ENCODE measurements at places on chromosomes 16 and 17.

DNA sequence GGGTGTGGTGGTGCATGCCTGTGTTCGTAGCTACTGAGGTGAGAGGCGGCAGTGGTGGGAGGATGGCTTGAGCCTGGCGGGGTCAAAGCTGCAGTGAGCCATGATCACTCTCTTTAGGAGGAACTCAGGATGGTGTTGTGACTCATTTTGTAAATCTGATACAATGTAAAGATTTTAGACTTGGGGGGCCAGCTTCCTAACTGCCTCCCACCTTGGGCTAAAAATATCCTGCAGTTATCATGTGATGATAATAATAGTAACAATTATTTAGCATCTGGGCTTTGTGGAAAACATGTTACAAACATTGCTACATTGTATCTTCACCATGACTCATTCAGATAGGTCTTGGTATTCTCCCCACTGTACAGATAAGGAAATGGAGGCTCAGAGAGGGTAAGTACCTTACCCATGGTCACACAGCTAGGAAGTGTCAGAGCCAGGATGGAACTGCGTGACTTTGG lies 7.4 kb downstream of the CTNS start:
- DNase-seq, result no peak
- no peak overlapping the region for H3K27ac ChIP-seq
- H3K36me3 ChIP-seq, result no peaks in the 10 kb centered on the region

DNA sequence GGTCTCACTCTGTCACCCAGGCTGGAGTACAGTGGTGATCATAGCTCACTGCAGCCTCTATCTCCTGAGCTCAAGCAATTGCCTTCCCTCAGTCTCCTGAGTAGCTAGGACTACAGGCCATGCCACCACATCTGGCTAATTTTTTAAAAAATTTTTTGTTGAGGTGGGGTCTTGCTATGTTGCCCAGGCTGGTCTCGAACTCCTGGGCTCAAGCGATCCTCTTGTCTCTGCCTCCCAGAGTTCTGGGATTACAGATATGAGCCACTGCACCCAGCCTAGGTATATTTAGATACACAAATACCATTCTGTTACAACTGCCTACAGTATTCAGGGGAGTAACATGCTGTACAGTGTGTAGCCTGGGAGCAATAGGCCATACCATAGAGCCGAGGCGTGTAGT lies 14.3 kb downstream of the POLR3E start:
- H3K4me3 ChIP-seq, result no peak overlapping the region
- no peaks in the 10 kb centered on the region for H3K4me1 ChIP-seq
- no peak for DNase-seq

DNA sequence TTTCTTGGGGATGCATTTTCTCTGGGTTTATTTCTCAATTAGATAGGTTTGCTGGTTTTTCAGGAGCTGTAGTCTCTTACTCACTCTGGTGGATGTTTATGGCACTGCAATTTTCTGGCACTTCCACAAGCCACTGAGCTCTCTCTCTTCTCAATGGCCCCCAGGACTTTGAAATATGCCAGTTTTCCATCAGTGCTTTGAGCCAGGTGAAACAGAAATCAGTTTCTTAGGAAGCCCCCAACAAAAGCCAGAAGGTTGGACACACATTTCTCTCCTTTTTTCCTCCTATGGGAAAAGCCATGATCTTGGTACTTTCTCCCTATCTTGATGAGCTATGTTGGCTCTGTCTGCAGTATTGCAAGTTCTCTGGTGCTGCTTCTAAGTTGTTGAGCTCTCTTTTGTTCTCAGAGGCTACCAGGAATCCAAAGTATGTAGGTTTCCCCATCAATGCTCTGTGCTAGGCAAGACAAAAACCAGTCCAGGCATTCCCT lies 90.7 kb upstream of the SMIM36 start:
- H3K27me3 ChIP-seq, result no peaks in the 10 kb centered on the region
- H3K27ac ChIP-seq, result no peak overlapping the region
- no peak for DNase-seq
- H3K36me3 ChIP-seq, result no peaks in the 10 kb centered on the region

- DNase-seq, result no peak
- H3K27ac ChIP-seq, result no peak overlapping the region
- no peaks in the 10 kb centered on the region for H3K27me3 ChIP-seq
- no peak overlapping the region for H3K4me3 ChIP-seq
Observed at GRCh38 chr17:1606352-1606985, 22.2 kb downstream of the SLC43A2 start.

DNA sequence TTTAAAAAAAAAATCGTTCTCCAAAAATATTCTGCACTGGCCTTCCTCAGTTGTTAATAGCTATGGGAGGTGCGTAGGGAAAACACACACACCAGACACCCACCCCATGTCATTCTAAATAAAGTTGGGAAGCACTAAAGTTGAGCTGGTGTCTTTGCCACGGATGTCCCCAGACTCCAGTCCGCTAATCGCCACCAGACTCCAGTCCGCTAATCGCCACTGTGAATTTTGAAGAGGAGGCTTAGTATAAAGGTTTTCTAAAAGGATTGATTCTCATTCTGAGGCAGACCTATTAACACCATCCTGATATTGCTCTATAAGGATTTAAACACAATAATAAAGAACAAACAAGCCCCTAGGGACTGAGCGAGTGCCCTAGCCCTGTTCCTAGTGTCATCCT lies 22.7 kb upstream of the CPSF4L start:
- no peaks in the 10 kb centered on the region for H3K36me3 ChIP-seq
- H3K27me3 ChIP-seq, result no peaks in the 10 kb centered on the region
- H3K27ac ChIP-seq, result no peak overlapping the region
- H3K4me1 ChIP-seq, result no peaks in the 10 kb centered on the region
- DNase-seq, result no peak
- H3K4me3 ChIP-seq, result no peak overlapping the region

- H3K4me3 ChIP-seq, result no peak overlapping the region
- no peaks in the 10 kb centered on the region for H3K36me3 ChIP-seq
- DNase-seq, result no peak
- H3K4me1 ChIP-seq, result peaks cover 39% of the 10 kb centered on the region
- H3K27ac ChIP-seq, result no peak overlapping the region
- peaks cover 76% of the 10 kb centered on the region for H3K27me3 ChIP-seq
Observed at GRCh38 chr17:79808763-79809529, 12.1 kb upstream of the CBX8 start.

DNA sequence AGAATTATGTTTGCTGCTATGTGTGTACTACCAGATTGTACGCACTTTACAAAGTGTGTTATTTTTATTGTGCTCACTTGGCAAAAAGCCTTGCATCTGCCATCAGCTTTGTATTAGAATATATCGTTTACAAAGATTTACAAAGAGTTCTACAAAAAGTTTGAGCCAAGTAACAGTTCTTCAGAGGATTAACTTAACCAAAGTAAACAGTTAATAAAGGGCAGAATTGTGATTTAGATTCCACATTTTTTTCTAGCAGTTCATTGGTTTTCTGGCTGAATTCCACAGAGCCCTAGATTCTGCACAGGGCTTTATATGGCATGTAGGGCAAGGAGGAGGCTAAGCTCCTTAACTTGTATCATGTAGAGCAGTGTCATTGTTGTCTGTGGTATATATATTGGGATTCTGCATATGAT lies 29.4 kb downstream of the UTP18 start:
- no peak for DNase-seq
- H3K27ac ChIP-seq, result no peak overlapping the region
- H3K36me3 ChIP-seq, result peaks cover 39% of the 10 kb centered on the region
- no peak overlapping the region for H3K4me3 ChIP-seq

DNA sequence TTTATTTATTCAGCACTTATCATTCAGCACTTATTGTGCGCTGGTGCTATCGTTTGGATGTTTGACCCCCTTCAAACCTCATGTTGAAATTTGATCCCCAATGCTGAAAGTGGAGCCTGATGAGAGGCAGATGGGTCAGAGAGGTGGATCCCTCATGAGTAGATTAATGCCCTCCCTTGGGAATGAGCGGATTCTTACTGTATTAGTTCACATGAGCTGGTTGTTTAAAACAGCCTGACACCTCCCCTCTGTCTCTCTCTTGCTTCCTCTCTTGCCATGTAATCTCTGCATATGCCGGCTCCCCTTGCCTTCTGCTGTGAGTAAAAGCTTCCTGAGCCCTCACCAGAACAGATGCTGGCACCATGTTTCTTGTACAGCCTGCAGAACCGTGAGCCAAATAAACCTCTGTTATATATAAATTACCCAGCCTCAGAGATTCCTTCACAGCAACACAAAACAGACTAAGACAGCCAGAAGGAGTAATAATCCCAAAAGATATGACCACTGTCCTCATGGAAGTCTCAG lies 111.1 kb downstream of the CACNG3 start:
- no peaks in the 10 kb centered on the region for H3K36me3 ChIP-seq
- H3K27ac ChIP-seq, result no peak overlapping the region
- H3K4me3 ChIP-seq, result no peak overlapping the region
- H3K27me3 ChIP-seq, result no peaks in the 10 kb centered on the region
- H3K4me1 ChIP-seq, result no peaks in the 10 kb centered on the region

DNA sequence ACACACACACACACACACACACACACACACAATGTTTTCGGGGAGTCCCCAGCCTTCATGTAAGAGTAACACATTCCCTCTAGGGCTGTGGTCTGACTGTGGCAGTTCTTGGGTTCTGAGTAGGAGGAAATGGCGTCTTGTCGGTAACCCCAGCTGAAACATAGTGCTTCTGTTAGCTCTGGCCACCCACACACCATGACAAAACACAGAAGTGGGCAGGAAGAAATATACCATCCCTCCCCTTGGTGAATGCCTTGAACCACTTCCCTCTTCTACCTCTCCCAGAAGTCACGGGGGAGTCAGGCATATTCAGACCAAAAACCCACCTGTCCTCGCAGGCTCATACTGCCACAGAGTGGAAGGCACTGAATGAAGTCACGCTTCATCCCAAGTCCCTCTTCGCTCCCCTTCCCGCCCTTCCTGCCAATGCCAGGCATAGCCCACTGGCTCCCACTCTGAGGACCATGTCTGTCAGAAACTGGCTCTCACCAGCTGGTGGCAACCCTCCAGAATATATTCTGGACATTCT lies 11.5 kb downstream of the SLC35B1 start:
- H3K4me1 ChIP-seq, result peaks cover 20% of the 10 kb centered on the region
- no peak overlapping the region for H3K4me3 ChIP-seq
- H3K27ac ChIP-seq, result no peak overlapping the region
- H3K36me3 ChIP-seq, result peaks cover 6% of the 10 kb centered on the region
- DNase-seq, result peak; percentile 71

DNA sequence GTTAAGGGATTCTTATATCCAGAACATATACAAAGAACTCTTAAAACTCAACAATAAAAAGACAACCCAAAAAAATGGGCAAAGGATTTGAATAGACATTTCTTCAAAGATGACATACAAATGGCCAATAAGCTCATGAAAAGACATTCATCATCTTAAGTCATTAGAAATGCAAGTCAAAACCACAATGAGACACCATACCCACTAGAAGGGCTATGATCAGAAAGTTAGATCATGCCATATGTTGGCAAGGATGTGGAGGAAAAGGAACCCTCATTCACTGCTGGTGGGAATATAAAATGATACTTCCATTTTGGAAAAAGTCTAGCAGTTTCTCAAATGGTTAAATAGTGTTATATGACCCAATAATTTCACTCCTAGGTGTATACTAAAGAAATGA lies 9.4 kb downstream of the PLD6 start:
- H3K27ac ChIP-seq, result no peak overlapping the region
- no peak for DNase-seq
- H3K4me1 ChIP-seq, result no peaks in the 10 kb centered on the region
- no peak overlapping the region for H3K4me3 ChIP-seq
- peaks cover 5% of the 10 kb centered on the region for H3K36me3 ChIP-seq

DNA sequence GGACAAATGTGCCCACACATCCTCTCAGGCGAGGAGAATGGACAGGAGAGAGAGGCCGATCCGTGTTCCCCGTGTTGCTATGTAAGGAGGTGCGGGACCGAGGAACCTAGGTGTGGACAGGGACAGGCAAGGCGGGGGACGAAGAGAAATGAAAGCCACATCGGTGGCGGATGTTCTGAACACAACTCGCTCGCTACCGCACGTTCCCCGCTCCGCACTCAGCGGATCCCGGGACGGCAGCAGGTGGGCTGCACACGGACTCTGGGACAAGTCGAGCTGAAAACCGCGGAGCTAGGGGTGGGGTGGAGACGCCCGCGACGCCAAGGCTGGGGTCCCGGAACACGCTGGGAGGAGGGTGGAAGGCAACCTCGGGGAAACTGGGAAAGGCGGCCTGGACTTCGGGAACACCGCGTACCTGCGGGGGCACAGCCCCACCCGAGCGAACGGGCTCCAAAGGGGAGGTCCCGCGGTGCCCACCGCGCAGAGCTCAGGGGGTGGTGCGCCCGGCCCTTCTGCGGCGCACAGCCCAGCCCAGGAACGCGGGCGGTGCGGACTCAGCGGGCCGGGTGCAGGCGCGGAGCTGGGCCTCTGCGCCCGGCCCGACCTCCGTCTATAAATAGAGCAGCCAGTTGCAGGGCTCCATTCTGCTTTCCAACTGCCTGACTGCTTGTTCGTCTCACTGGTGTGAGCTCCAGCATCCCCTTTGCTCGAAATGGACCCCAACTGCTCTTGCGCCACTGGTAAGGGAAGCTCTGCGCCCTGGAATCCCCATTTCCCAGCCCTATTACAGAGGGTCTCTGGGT lies at the start of gene MT1E:
Gene MT1E, plus strand, starts transcription at position 642 of the 803 bp plus-strand sequence. Its CDS starts 71 bp downstream, at position 713.
- peak within 1 kb of the TSS; percentile 24 for H3K27ac ChIP-seq
- H3K36me3 ChIP-seq, result no peaks in the 10 kb centered on the region
- peaks cover 7% of the 10 kb centered on the region for H3K27me3 ChIP-seq
- peaks cover 13% of the 10 kb centered on the region for H3K4me1 ChIP-seq
- H3K4me3 ChIP-seq, result peak within 1 kb of the TSS; percentile 76
- DNase-seq, result peak; percentile 58

- H3K4me3 ChIP-seq, result no peak overlapping the region
- no peaks in the 10 kb centered on the region for H3K4me1 ChIP-seq
- H3K27ac ChIP-seq, result no peak overlapping the region
- H3K36me3 ChIP-seq, result no peaks in the 10 kb centered on the region
- DNase-seq, result no peak
Observed at GRCh38 chr16:4981473-4981872, 23.3 kb downstream of the SEC14L5 start.

GRCh38 chr17:7838090-7839075 lies 4.4 kb downstream of the KDM6B start:
- peak overlapping the region; percentile 98 for H3K27ac ChIP-seq
- no peaks in the 10 kb centered on the region for H3K27me3 ChIP-seq
- H3K36me3 ChIP-seq, result no peaks in the 10 kb centered on the region

GRCh38 chr17:11047228-11047627 lies 193.8 kb upstream of the SHISA6 start:
- H3K4me3 ChIP-seq, result no peak overlapping the region
- no peak overlapping the region for H3K27ac ChIP-seq
- H3K27me3 ChIP-seq, result no peaks in the 10 kb centered on the region
- H3K36me3 ChIP-seq, result no peaks in the 10 kb centered on the region
- no peaks in the 10 kb centered on the region for H3K4me1 ChIP-seq
- no peak for DNase-seq

DNA sequence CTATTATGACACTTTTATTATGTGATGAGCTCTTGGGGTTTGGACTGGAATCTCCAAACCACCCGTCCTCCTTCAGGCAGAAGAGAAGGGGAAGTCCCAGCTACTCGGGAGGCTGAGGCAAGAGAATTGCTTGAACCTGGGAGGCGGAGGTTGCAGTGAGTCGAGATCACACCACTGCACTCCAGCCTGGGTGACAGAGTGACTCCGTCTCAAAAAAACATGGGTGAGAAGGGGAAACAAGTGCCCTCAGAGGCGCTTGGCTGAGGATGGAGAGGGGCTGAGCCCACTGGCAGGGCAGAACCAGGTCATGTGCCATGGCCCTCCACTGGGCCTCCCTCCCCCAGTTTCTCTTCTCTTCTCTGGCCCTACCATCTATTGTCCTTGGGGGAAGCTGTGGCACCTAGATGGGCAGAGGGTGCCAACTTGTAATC lies 120.9 kb upstream of the SMURF2 start:
- H3K27ac ChIP-seq, result no peak overlapping the region
- H3K36me3 ChIP-seq, result peaks cover 10% of the 10 kb centered on the region
- peaks cover 11% of the 10 kb centered on the region for H3K4me1 ChIP-seq
- DNase-seq, result no peak
- no peaks in the 10 kb centered on the region for H3K27me3 ChIP-seq

GRCh38 chr17:70820276-70820675 lies 650.9 kb downstream of the KCNJ2 start:
- H3K27me3 ChIP-seq, result no peaks in the 10 kb centered on the region
- no peak overlapping the region for H3K27ac ChIP-seq
- no peak for DNase-seq
- H3K36me3 ChIP-seq, result no peaks in the 10 kb centered on the region
